ENCODE measurements at places on chromosomes 2 and 18. TPM values are rescaled to one million over a fixed set of nuclear protein-coding genes. Genes with fewer than 3 reads are reported as not detected.

ITM2C gene
- 1,053 TPM for polyA plus RNA-seq

SERPINB7 gene
- 0.68 TPM for polyA plus RNA-seq

DNAJC5G gene
- polyA plus RNA-seq = 2.6 TPM

REG3A gene
- polyA plus RNA-seq = not detected

KCNG2 gene
- polyA plus RNA-seq = 0.33 TPM

DYNAP gene
- not detected for polyA plus RNA-seq

TEX44 gene
- polyA plus RNA-seq = not detected

PIEZO2 gene
- polyA plus RNA-seq = 18.2 TPM

OSR1 gene
- 4.4 TPM for polyA plus RNA-seq

NYAP2 gene
- not detected for polyA plus RNA-seq

ARHGAP25 gene
- 6.4 TPM for polyA plus RNA-seq

MATN3 gene
- 2.5 TPM for polyA plus RNA-seq

TRPM8 gene
- polyA plus RNA-seq = 0.13 TPM

AQP12B gene
- polyA plus RNA-seq = 0.57 TPM

RAB6C gene
- polyA plus RNA-seq = 0.52 TPM

SCN3A gene
- polyA plus RNA-seq = 0.44 TPM

GRCh38 chr2:187853381-187853791, 299.2 kb upstream of the TFPI start:
- DNase-seq = no peak

- peak; percentile 49 for DNase-seq
These were observed 1.6 kb downstream of the CNDP2 start for GRCh38 chr18:74497778-74498177.

DNA sequence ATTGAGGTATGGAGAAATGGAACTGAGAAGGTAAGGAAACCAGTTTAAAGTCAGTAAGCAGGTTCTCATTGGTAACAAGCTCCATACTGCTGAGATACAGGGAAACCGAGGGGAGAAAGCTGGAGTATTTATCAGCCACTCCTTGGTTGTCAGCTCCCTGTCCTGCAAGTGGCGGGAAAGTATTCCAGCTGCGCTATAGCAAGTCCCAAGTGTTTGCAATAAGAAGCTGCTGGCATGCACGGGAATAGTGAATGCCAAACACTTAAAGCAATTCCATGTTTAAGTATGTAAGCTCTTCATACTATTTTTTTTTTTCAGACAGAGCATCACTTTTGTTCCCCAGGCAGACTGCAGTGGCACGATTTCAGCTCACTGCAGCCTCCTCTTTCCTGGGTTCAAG, 1601.1 kb downstream of the SUCLG1 start:
- no peak for DNase-seq

GRCh38 chr2:9333591-9334171, 89.6 kb downstream of the ITGB1BP1 start:
- DNase-seq = peak; percentile 66

DNA sequence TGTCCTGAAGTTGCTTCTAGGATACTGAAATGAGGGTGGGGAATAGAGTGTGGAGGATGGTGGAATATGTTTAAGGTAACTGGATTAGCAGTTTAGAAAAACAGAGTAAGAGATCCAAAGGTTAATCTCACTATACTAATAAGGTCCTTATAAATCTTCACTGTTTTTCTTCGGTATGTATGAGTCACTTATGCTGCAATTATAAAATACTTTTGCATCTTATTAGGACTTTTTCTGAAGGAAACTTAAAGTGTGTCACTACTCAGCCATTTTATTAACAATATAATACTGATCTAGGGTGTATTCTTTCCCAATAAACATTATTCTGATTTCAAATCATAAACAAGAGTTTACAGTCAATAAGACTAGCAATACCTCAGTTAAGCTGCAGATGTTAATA, 182.3 kb downstream of the ZNF521 start:
- DNase-seq = no peak

GRCh38 chr2:100691846-100692245, 128.1 kb upstream of the NPAS2 start:
- no peak for DNase-seq

- no peak for DNase-seq
These were observed 89.1 kb downstream of the RAD51AP2 start for GRCh38 chr2:17429130-17429529.

DNA sequence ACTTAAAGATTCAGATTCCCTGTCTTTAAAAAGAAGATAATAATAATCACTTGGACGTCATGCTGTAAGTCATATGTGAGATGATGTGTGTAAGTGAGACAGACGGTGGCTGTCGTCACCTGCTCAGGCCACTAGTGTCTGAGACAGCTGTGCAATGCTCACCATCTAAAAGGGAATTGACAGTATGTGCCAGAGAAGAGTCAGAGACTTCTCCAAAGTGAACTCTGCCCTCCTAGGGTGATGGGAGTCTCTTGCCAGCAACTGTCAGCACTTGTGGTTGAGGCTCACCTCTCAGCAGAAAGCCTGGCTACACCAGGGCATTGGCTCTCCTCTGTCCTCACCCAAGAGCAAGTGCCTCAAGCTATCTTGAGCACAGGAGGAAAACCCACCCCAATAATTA, 131.6 kb upstream of the DNAJC10 start:
- no peak for DNase-seq

DNA sequence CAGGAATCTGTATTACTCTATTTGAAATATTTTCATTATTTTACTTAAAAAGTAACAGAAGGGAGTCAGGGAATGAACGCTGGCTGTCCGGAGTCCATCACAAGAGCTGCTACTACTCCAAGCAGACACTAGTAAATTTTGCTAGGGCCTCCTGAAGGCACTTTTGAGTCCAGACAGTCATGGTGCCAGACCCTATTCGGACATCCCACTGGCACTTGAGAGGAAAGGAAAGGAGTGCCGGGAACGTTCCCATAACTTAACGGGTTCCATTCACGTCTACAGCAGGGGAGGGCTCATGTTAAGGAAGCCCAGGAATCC, 563 bp upstream of the GMCL1 start:
- no peak for DNase-seq

- DNase-seq = no peak
These were observed 8.3 kb downstream of the MAT2A start for GRCh38 chr2:85547089-85547858.

GRCh38 chr2:133780099-133780996, 212.1 kb upstream of the NCKAP5 start:
- peak; percentile 80 for DNase-seq

- DNase-seq = no peak
These were observed 25.3 kb downstream of the MROH2A start for GRCh38 chr2:233803292-233803911.

DNA sequence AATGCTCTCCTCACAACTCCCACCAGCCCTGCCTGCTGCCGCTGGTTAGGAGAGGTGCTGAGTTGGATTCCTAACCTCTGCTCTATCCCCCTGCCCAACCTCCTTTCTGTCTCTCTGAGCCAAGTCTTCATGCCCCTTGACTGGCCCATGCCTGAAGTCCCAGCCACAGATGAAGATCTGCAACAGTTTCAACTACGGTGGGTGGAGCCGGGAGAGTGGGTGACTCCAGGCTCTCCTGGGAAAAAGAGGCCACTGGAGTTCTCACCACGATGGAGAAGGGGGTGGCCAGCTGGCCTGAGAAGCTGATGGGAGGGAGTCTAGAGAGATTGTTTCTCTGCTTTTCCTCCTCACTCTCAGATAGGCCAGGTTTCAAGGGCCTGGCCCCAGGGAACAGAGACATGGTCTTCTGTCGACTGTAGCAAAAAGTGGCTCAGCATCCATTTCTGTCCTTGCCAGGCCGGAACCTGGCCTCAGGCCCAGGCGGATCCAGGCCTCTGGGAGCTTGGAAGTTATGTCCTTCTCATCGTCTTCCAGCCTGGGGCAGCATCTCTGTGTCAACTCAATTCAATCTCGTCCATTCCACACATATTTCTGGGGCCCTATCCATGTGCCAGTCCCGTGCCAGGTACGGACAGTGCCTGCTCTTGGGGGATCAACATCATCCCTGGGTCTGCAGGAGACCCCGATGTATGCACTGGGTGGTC, 75.3 kb downstream of the INHBB start:
- DNase-seq = no peak

DNA sequence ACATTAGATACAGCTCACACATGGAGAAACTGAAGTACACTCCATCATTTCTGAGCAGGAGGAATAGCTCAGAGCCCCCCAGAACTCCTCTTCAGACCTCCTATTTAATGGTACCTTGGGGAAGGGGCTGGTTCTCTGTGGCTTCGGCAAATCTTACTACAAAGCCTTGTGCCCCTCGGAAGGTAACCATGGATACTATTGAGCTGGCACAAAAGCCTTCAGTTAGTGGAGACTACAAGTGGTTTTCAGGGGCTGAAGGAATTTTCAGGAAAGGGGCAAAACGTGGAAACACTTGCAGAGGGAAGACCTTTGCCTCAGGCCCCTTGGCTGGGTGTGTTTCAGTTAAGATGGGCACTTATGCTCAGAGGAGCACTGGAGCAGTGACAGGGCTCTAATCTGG, 1.1 kb upstream of the FAM237A start:
- no peak for DNase-seq

DNA sequence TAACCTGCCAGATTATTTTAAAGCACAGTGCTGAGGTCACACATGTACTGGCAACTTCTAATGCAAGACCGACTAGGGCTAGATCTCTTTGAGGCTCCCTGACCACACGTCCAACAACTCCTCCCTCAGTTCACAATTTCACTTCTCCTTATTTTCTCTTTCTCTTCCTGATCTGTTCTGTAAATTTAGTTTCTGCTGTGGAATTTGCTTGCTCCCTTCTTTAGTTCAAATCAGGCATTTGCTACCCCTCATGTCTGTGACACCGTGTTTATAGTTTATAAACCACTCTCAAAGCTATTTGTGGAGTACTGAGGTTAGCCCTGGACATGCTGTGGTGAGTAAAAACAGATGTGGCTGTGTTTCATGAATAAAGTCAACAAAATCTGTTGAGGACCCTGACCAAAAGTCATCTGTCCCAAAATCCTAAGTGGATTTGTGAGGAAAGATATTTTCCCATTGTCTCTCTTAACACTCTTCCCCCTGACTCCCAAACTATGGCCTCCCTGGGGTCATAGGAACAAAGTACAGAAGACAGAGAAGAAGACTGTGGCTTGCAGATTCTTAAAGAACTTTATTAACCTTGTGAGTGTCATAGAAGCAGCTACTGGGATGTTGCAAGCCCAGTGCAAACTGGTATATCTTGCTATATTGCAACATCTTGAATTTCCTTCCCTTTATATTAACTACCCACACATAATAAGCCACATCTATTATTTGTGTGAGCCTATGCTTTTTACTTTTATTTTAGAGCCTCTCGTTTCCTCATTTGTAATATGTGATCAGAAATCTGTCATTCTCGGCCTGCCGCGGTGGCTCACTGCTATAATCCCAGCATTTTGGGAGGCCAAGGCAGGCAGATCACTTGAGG, 3.5 kb upstream of the NAGK start:
- peak; percentile 31 for DNase-seq

DNA sequence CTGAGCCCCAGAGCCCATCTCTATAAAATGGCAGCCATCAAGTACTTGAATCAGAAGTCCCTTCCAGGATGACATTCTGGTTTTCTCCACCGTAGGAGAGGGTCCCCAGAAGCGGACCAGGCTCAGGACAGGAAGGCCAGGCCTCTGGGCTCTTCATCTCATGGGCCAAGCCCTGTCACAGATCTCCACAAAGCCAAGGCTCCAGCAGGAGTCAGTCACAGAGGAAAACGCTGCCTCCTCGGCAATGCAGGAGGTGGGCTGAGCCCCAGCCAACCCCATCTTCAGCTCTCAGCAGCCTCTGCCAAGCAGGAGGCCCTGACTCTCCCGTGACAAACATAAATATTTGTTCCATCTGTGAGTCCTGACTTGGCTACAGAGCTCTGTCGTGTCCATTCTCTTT, 39.4 kb upstream of the GPAT2 start:
- DNase-seq = no peak

DNA sequence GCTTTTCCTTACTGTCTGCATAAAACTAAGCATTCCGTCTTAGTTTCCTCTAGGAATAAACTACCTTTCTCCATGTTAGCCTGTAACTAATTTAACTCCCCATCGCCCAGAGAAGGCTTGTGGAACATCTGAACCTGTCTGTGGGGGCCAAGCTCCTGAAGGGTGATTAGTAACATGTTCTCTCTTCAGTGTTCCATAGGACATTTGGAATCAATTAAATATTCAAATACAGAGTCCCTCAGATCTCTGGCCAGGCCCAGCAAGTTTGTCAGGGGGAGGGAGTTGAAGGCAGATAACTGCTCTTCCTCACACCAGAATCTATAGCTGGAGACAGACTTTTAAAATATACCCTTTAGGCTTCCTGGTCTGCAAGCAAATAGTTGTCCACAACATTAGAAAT, 8.8 kb downstream of the RDH14 start:
- no peak for DNase-seq

- no peak for DNase-seq
These were observed 60.5 kb downstream of the MAP4K4 start for GRCh38 chr2:101758001-101758400.

GRCh38 chr18:63994783-63995399, 25.0 kb downstream of the SERPINB8 start:
- DNase-seq = no peak

DNA sequence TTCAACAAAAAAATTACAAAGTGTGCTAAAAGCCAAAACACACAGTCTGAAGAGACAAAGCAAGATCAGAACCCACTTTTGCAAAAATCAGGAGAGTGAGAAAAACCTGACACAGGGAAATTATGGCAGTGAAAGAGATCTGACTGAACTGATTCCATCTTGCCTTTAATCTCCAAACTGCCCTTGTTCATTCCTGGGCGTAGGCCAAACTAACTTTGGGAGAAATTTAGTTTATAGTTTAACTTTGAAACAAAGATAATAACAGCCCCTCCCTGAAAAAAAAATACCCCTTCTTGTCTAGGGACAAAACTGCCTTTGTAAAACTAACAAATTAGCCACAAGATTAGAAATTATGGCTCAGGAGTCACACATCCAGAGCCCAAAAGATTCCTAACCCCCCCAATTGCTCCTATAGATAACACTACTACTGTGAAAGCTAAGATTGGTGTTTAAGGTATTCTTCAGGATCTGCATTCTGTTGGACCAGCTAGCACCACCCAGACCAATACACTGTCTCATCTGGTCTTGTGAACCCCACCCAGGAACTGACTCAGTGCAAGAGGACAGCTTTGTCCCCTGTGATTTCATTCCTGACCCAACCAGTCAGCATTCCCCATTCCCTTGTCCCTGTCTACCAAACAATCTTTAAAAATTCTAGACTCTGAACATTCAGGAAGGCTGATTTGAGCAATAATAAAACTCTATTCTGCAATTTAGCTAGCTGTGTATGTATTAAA, 226.1 kb upstream of the SH3BP4 start:
- no peak for DNase-seq

DNA sequence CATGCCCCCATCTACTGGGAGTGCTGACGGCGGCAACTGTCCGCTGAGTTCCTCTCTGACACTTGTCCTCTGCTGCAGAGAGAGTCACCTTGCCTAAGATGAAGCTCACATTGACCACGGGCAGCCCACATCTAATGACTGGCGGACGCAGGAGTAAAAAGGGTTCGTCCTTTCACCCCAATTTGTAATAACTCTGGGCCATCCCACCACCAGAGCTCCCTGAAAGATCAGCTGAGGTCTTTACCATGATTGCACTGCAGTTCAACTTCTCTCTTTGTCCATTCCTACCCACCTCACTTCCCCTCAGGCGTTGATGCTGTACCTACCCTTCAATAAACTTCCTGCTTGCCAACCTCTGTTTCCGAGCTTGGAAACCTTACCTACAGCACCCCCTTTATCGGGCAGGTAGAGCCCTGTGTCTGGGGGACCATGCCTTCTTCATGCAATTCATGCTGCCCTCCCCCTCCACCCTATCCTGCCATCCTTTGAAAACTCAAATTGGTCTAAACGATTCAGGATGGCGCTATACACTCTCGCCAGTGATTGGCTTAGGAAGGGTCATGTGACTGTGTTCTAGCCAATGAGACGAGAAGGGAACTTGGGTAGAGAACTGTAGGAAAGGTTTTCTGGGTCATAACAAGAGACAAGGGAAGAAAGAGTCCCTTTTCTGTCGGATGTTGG, 10.3 kb upstream of the B3GNT2 start:
- DNase-seq = no peak
